ENCODE measurements at places on chromosomes 5 and 9.

- ATAC-seq: no peak
Observed at GRCh38 chr9:133696071-133696472, 42.1 kb downstream of the SARDH start.

- ATAC-seq: peak; percentile 53
Observed at GRCh38 chr5:110900829-110901228, 162.0 kb downstream of the SLC25A46 start.

DNA sequence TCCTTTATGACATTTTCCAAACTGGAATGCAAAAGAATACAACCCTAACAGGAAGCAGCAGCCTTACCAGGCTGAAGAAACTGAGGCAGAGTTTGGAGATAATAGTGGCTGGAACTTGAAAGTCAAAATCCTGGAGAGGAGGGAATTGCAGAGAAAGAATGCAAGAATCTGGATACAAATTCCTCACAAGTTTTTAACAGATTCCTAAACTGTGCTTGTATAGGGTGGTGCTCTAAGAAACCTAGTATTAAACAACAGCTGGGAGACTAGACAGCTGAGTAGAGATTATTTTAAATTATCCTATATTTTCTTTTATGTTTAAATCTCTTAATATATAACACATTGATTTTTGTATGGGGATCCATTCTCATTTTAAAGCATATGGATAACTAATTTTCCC lies 30.7 kb downstream of the INVS start:
- no peak for ATAC-seq

DNA sequence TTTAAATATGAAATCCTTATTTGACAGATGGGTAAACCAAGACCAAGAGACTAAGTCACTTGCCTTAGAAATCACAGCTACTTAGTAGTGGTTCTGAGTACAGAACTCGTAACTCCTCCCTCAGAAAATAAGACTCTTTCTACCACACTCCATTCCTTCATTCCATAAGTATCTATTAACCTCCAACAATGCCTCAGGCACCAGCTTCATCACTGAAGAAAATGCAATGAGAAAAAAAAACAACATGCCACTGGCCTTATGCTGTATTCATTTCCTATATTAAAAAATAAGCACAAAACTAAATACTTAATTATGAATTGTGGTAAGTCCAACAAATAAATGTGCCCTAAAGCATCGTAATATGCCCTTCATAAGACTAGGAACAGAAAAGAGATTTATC lies 13.5 kb upstream of the FREM1 start:
- no peak for ATAC-seq

GRCh38 chr9:103319979-103320378 lies 324.8 kb downstream of the CYLC2 start:
- ATAC-seq: no peak

DNA sequence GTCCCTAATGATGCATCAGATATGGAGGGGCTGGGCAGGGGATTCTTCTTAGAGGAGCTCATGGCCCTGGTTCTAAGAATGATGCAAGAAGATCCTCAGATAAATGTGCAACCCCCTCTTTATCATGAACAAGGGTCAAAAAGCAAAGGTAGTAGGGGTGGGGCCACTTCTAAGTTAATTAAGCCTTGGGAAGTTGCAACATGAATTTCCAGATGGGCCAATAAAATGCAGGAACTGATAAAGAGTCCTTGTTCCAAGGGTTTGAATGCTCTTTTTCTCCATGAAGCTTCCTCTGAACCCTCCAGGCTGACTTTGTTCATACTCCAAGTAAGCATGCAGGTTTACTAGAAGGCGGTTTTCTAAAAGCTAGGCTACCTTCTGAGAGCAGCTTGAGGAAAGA lies 25.6 kb downstream of the PCA3 start:
- ATAC-seq: no peak

DNA sequence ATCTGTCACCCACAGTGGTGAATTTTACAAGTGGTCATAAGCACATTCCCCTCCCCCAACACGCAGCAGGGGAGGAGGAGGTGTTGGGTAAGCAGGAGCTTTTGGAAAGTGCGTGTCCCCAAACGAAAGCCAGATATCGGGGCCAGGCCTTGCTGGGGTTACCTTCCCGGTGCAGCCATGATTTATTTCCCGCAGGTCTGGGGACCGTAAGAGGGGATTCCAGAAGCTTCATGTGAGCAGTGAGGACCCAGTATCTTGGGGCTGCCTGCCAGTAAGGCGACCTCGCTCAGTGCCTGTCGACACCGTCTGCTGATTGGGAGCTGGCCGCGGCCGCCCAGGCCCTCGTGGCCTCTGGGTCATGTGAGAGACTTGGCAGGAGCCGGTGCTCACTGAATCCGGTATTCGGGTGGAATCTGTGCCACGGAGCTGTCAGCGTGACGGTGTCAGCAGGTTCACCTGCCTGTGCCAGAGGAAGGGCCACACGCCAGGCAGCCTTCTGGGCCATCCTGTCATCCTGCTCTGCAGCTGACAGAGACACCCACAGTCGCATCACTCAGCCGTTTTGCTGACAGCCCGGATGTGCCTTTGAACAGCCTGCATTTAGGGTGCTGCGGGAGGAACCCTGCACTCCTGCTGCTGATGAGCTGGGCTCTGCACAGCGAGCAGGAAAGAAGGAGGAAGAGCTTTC lies 37.3 kb downstream of the SEC61B start:
- ATAC-seq: no peak

DNA sequence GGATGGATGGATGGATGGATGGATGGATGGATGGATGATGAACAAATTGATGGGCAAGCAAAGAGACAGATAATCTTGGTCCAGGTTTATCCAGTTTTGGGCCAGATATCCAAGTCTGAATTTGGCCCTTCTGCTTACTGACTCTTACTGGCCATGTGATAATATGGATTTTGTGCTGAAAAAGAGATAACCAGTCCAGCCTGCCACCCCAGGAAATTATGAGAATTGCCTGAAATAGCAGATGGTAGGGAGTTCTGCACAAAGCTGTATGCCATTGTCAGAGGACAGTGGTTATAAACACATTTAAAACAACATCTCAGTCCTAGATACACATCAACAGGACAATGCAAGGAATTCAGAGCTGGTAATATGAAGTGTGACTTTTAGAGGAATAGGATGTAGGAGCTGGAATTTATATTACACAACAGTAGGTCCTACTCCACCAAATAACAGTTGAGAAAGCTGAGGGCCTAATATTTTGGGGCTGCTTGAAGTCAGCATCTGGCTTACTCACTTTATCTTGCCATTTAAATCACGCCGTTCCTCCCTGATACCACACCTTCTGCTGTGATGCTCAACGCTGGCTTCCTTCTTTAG lies 9.0 kb upstream of the FAT2 start:
- ATAC-seq: no peak

- no peak for ATAC-seq
Observed at GRCh38 chr9:5577225-5577624, 51.7 kb upstream of the RIC1 start.

GRCh38 chr9:81588148-81588871 lies 101.0 kb downstream of the TLE1 start:
- ATAC-seq: no peak

DNA sequence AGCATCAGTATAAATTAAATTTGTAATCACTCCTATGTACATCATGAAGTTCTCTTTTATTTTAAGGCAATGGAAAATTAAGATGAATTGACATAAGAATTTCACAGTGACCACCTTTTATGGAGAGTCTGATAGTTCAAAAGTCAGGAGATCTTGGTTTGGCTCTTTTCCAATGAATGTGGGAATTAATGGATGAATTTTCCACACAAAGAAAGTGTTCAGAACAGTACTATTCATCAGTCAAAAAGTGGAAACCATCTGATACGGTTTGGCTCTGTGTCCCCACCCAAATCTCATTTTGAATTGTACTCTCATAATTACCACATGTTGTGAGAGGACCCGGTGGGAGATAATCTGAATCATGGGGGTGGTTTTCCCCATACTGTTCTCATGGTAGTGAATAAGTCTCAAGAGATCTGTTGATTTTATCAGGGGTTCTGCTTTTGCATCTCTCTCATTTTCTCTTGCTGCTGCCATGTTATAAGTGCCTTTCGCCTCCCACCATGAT lies 24.5 kb downstream of the CCDC125 start:
- no peak for ATAC-seq
